ENCODE measurements at places on chromosomes 1 and 21. TPM values are rescaled to one million over a fixed set of nuclear protein-coding genes. Genes with fewer than 3 reads are reported as not detected.

The PTPRC gene
- 17.1 TPM for total RNA-seq

The CDCA8 gene
- total RNA-seq: 5.9 TPM

The SLC6A17 gene
- under 0.01 TPM for total RNA-seq

The FAM3B gene
- total RNA-seq: 6.6 TPM

The SH3BGR gene
- total RNA-seq: 95.6 TPM

The MNDA gene
- total RNA-seq: 5.9 TPM

The THEM4 gene
- total RNA-seq: 14.1 TPM

The PWP2 gene
- 26.0 TPM for total RNA-seq

The LCE2B gene
- total RNA-seq: not detected

The GBP7 gene
- total RNA-seq: not detected

The APP gene
- 334 TPM for total RNA-seq

The ALX3 gene
- total RNA-seq: not detected

The GLIS1 gene
- total RNA-seq: 0.21 TPM

The ADORA1 gene
- total RNA-seq: 1.8 TPM

The SMCP gene
- total RNA-seq: not detected

The WNT3A gene
- 1.6 TPM for total RNA-seq

Data from tongue (tissue), 3 donors.